Esophagus squamous epithelium (tissue), 5 donors: ENCODE measurements at places on chromosomes 7 and 10. TPM values are rescaled to one million over a fixed set of nuclear protein-coding genes. Genes with fewer than 3 reads are reported as not detected.

DNA sequence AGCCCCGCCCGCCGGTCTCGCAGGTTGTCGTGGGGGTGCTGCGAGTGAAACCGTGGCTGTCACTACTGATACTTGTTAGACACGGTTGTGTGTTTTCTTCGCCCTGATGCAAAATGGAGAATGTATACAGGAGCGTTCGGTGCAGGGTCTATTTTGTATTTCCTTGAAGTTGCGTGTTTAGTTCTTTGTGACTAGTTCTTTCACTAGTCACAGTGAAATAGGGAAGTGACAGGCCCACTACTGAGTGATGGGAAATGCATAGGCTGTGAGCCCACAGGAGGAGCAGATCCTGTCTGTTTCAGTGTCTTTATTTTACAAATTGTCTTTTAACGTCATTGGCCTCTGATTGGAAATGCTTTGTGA, 675 bp downstream of the ABRAXAS2 start:
- DNase-seq = no peak

DNA sequence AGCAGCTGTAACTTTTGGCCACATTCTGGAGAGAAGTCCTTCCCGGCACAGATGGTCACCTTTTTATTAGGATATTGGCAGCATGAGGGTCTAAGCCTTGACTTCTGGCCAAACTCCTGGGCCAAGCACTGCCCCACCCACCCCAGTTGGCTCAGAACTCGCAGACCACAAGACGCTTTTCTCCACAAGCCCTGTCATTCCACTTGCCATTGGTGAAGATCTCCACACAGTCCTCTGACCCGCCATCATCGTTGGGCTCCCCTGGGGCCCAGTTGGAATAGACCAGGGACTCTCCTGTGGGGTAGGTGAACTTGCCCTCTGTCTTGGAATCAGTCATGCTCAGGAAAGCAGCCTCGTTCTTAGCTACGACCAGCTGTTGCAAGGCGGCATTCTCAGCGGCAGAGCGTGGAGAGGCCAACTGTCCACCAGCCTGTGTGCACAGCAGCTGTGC, 11.2 kb downstream of the SFTPD start:
- DNase-seq = no peak

DNA sequence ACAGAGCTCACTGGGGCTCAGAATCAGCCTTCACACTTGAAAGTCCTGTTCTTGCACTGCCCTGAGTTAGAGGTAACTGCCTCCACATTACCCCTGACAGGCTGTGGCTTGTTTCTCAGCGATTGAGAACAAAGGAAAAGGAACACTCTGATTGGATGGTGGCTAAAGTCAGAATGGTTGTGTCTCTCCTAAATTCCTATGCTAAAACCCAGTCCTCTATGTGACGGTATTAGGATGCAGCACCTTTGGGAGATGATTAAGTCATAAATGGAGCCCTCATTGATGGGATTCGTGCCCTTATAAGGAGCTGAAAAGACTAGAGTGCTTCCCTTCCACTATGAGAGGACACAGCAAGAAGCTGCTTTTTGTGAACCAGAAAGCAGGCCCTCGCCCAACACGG, 38.9 kb upstream of the DGKI start:
- DNase-seq = no peak

HOGA1 gene
- 1.0 TPM for total RNA-seq
